ENCODE measurements at places on chromosomes 11 and 22.

- DNase-seq, result no peak
Observed at GRCh38 chr11:135006800-135007199, 594.8 kb upstream of the B3GAT1 start.

DNA sequence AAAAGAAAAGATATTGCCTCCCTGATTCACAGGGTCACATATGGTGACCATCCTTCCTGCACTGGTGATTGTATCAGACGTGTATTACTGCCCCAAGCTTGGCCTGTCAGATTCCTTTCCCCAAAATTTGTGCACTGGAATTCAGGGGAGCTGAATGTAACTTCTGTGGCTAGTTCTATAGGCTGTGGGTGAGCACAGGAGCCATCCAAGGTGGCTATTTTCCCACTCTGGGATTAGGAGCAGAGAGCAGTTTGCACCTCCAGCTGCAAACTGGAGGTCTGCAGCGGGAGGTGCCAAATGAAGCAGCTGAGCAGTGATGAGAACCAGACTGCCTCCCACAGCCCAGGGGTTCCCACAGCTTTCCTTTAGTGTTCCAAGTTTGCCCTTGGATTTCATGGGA, 124.2 kb upstream of the PITPNB start:
- DNase-seq, result no peak

DNA sequence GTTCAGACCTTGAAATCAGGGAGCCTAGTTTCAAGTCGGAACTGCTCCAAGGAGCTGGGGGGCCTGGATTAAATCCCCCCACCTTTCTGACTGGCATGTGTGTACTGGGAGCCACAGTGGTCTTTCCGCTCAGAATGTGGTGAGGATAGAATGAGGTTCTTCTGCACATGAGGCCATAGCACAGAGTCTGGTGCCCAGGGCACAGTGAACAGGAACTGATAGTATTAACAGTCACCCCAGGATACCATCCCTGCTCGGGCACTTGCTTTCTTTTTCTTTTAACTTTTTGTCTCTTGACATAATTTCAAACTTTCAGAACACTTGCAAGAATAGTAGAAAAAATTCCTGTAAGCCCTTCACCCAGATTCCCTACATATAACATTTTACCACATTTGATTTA, 28.8 kb downstream of the LMO1 start:
- no peak for DNase-seq

GRCh38 chr11:102171101-102171500, 60.9 kb downstream of the YAP1 start:
- no peak for DNase-seq

- no peak for DNase-seq
Observed at GRCh38 chr11:126956635-126957034, 43.9 kb downstream of the KIRREL3 start.

All from right renal cortex interstitium (tissue), 3 donors.